ENCODE measurements at places on chromosomes 13 and 19. TPM values are rescaled to one million over a fixed set of nuclear protein-coding genes. Genes with fewer than 3 reads are reported as not detected.

DNA sequence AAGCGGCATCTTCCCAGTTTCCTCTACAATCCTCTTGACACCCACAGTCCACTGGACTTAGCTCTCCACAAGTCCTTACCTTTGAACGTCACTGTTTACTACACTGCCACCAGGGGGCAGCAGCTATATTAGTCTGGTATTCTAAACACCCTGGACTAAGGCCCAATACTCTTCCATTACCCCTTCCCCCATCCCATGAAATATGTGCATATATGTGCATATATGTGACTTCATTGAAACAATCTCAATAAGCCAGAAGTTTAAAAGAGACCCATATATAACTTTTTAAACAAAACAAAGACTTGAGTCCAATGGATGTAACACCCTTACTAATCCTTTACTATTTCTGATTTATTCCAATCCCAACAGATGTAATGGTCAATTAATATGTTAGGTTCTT, 15.5 kb downstream of the GGACT start:
- peak; percentile 69 for DNase-seq

The PTGER1 gene
- 1.9 TPM for total RNA-seq

The FCHO1 gene
- 19.8 TPM for total RNA-seq

The ZNF813 gene
- total RNA-seq: 13.2 TPM

The IL17D gene
- 7.1 TPM for total RNA-seq

The CATSPERD gene
- not detected for total RNA-seq

The AP1M2 gene
- 88.3 TPM for total RNA-seq
